ENCODE measurements at places on chromosomes 3 and 15.

GRCh38 chr15:34124651-34125050 is 22.8 kb downstream of the PGBD4 start:
- DNase-seq, result no peak

- no peak for DNase-seq
Measured at GRCh38 chr3:115836944-115837343, 213.6 kb downstream of the GAP43 start.

DNA sequence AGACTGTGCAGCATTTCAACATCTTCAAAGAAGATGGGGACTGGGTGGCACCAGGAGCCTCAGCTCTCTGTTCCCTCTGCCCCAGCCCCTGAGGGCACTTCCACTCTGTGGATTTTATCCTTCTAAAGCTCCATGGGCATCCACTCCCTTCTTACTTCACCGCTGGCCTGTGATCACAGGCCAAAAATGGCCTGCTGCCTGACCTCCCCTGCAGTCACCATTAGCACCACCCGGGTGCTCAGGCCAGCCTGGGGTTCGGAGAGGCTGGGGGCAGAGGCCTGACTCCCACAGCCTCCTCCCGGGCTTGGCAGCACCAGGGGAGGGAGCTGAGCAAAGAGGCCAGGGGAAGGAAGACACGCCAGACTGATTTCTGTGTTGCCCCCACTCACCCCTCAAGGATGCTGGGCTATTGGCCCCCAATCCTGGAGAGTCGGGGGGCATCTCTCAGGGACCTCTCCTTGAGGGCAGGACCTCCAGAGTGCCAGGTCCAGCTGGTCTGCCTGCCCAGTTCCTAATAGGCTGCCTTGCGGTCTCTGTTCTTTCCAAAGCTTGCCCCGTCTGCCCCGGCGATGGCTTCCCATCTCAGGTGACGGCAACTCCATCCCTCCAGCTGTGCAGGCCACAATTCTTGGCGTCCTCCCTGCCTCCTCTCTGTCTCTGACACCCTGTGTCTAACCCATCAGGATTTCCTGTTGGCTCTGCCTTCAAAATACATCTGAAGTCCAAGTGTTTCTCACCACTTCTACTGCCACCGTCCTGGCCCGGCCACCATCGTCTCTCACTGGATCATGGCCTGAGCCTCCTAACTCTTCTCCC is 67.1 kb downstream of the EXOG start:
- DNase-seq, result peak; percentile 5

GRCh38 chr3:126731044-126731443 is 27.0 kb downstream of the CHCHD6 start:
- DNase-seq, result no peak

DNA sequence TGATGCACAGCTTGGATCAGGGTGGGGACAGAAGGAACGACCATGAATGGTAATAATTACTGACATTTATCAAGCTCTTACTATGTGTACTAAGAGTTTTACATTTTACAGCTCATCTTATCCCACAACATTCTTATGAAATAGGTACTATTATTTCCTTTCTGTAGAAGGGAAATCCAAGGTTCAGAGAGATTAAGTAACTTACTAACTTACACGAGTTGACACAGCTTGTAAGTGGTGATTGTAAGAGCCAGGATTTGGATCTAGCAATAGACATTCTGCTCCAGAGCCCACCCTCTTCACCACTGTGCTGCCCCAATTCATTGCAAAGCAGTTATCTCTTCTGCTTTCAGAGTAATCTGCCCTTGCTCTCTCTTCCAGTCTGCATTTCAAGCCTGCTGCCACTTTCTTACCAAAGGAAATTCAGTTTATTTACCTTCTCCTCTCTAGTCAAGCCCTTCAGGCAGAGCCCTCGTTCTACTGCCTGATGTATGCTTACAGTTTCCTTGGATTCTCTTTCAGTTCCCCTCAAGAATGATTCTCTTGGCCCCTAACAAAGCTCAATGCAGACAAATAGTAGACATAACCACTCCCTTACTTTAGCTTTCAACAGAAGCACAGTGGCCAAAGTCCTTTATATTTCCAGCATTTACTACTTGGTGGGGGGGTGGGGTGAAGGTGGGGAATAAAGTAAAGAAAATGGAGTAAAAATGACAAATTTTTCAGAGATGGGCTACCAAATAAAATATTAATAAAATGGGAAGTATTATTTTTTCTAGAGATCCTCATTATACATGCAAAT is 65.8 kb downstream of the ATP8B4 start:
- DNase-seq, result no peak

DNA sequence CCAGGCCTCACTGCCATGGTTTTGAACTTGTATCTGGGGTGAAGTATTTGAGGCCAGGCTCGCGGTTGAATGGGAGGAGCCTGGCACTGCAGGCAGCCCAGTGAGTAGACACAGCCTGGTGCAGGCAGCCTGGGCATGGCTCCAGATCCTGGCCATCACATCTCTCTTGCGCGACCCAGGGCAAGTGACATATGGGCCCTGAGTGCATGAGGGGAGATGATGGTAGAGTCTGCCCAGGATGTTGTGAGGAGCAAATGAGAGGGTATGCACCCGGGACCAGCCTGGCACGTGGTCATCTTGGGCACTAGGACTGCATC is 103.5 kb downstream of the TBC1D2B start:
- DNase-seq, result peak; percentile 58

DNA sequence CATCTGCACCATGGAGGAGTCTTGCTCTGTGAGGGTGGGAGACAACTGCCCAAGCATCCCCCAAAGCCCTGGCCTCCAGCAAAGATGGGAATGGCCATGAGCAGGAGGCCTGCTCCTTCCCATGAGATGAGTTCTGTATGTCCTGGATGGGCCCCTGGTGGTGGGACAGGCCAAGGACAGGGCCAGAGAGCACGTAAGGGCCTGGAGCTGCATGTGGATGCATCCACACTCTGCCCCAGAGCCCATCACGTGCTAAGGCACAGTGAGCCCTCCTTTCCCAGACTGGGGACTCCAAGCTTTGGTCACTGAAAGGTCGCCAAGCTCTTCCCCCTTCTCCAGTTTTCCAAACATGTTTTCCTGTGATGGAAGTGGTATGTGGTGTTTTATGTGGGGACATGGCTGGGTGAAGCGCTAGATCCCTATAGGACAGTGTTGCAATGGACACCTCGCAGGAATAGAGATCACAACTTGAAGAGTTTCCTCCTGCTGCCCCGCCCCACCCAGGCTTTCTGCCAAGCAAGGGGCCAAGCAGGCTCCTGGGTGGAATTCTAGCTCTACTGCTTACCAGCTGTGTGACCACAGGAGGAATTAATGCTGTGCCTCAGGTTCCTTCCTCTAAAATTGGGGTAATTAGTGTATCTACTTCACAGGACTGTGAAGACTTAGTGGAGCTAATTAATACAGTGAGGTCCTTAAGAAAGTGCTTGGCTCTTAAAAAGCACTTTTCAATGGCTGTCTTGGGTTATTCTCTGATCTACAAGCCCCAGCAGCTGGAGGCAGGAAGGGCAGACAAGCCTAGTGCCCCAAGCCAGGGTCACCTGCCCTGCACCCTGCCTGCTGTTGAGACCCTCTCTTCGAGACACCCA is 106.4 kb upstream of the RPL32 start:
- DNase-seq, result no peak

DNA sequence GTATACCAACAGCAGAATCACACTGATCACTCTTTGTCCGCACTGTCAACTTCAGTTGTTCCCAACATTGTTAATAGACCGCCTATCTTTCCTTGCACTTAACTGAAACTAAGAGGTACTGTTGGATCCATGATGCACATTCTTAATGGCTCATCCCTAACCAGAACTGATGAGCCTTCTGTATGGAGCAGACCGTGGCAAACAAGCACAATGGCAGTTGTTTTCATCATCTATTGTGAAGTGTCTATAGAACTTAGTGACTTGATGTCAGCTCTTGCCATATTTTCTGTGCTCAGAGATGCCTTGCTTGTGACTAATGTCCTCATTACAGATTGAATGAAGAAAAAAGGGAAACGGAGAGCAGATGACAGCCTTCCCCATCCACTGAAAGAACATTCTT is 347.4 kb downstream of the NLGN1 start:
- no peak for DNase-seq

- no peak for DNase-seq
Measured at GRCh38 chr15:87224404-87224803, 1032.1 kb downstream of the NTRK3 start.

- no peak for DNase-seq
Measured at GRCh38 chr3:42703695-42704025, 1.1 kb upstream of the HHATL start.

GRCh38 chr3:186613637-186614265 is 891 bp downstream of the AHSG start:
- no peak for DNase-seq

DNA sequence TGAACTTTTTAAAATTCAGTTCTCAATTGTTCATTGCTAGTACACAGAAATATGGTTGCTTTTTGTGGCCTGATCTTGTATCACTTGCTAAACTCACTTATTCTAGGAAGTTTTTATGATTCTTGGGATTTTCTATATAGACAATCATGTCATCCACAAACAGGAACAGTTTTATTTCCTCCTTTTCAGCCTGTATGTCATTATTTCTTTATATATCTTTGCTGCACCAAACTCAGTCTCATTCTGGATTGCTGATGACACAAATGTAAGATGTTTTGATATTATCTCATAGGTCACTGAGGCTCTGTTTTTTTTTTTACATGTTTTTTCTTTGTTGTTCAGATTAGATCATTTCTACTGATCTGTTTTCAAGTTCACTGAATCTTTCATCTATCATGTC is 71.7 kb downstream of the TTBK2 start:
- DNase-seq, result no peak

GRCh38 chr3:136960838-136961836 is 3.4 kb downstream of the IL20RB start:
- DNase-seq, result no peak

DNA sequence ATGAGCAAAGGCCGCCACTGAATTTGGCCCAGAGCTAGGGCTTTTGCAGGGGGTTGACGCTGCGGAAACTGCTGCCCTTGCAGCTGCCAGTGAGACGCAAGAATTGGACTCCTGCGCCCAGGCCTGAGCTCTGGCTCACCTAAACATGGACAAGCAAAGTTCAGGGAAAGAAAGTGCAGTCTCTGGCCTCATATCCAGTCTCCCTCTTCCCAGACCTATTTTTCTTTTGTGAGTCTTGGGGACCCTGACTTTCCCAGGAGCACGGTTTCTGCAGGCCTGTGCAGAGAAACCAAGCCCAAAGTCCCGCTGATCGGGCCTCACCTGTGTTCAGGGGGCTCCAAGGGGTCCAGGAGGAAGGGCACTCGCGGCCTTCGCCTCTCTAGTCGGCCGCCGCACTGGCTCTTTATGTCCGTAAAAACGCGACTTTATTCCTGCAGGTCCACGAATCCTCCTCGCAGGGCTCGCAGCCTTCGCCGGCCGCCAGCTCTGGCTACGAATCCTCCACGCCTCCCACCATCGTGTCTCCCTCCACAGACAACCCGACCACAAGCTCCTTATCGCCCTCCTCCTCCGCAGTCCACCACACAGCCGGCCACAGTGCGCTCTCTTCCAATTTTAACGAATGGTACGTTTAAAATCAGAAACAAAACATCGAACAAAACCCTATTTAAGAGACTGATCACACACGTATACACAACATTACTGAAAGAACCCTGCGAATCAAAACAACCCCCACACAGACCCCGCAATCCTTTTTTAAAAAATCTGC is 3.9 kb downstream of the ZIC1 start:
- no peak for DNase-seq

GRCh38 chr3:110871869-110872268 is 199.7 kb upstream of the NECTIN3 start:
- DNase-seq, result no peak

- no peak for DNase-seq
Measured at GRCh38 chr15:60787837-60788691, 309.1 kb upstream of the ICE2 start.

- DNase-seq, result no peak
Measured at GRCh38 chr15:62644889-62645742, 397.4 kb upstream of the TPM1 start.

- no peak for DNase-seq
Measured at GRCh38 chr3:139797724-139798343, 120.1 kb upstream of the NMNAT3 start.

- no peak for DNase-seq
Measured at GRCh38 chr3:138975351-138975750, 28.3 kb downstream of the FOXL2NB start.

- peak; percentile 14 for DNase-seq
Measured at GRCh38 chr3:46854555-46854991, 8.7 kb downstream of the MYL3 start.

GRCh38 chr3:46491089-46492070 is 6.4 kb upstream of the RTP3 start:
- DNase-seq, result peak; percentile 79

- no peak for DNase-seq
Measured at GRCh38 chr15:74384881-74385643, 17.6 kb upstream of the CYP11A1 start.

All from gastrocnemius medialis (tissue), 4 donors.